ENCODE measurements at places on chromosomes 5 and 9.

GRCh38 chr5:31581498-31582099 is 49.5 kb downstream of the C5orf22 start:
- DNase-seq: no peak

DNA sequence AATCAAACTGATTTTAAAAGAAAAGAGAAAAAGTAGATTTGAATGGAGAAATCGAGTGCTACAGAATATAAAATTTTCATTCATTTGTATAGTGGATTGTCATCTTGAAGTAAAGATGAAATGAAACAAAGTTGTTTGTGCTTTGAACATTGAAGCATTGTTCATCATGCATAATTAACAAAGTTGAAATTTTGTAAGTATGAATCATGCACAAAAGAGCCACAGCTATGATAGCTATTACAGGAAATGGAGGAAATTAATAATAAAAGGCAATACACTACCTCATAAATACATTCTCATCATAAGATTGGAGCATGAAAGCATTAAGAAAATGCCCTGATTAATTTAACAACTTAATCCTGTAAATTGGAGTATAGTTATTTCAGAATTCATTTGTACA is 153.4 kb upstream of the TLX3 start:
- no peak for DNase-seq

DNA sequence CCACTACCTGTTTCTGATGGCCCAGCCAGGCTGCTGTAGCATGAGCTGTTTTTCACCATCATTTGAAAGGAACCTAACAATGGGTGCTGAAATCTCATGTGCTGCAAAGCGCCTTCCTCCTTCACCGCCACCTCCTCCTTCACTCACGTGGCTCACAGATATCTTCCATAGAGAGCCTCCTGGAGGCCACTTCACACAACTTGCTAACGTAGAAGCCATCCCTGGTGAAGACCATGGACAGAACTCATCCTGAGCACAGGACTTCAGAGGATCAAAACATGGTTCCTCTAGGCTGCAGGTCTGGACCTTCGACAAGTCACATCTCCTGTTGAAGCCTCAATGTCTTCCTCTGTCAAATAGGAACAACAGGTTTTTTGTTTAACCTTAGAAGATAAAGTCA is 155.5 kb upstream of the RAD23B start:
- no peak for DNase-seq

- peak; percentile 39 for DNase-seq
These were observed 71.5 kb downstream of the ANKRD33B start for GRCh38 chr5:10635257-10635866.

- no peak for DNase-seq
These were observed 56.7 kb downstream of the ARHGAP26 start for GRCh38 chr5:142826741-142827492.

GRCh38 chr5:130496215-130496614 is 592.0 kb downstream of the CHSY3 start:
- no peak for DNase-seq

GRCh38 chr5:66345281-66345680 is 201.2 kb downstream of the SREK1 start:
- DNase-seq: no peak

GRCh38 chr5:55856516-55857246 is 5.5 kb downstream of the IL31RA start:
- no peak for DNase-seq

GRCh38 chr5:130912088-130912487 is 253.0 kb downstream of the HINT1 start:
- DNase-seq: no peak

Data from activated T-cell treated with anti-CD3 and anti-CD28 coated beads for 1 hour (primary cell).